ENCODE measurements at places on chromosomes 6 and 20.

- DNase-seq = no peak
Measured at GRCh38 chr6:100565439-100566104, 100.9 kb upstream of the SIM1 start.

DNA sequence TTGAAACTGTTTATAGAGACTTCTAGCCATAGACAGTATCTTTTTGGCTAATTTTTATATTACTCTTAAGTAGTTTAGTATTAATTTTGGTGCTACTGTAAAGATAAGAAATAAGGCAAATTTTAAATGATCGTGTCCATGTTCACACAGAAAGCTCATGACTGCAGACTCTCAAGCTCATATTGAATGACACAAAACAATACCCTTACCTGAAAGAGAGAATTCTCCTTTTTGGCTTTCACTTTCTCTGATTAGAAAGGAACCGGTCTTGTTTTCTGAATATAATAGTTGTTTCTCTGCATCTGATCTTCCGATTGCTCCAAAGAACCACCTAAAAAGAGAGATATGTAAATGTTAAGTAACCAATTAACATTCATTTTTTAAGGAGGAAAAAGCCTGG lies 57.0 kb downstream of the FRK start:
- DNase-seq = no peak

DNA sequence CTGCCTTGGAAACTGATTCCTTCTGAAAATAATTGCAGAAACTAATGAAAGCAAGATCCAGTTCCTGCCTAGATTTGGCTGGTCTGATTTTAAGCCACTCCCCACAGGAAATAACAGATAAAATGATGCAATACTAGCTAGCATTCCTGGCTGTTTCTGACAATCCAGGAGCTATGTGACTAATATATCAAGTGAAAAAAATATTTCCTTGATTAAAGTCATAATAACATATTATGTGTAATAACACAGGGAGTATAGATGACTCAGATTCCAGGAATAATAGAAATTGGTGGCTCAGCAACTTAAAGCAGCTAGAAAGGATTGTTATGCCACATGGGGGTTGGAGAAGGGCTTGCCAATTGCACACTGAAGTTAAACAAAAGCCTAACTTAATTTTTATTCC lies 182.7 kb upstream of the SALL4 start:
- peak; percentile 67 for DNase-seq

- DNase-seq = no peak
Measured at GRCh38 chr20:5688431-5688972, 61.7 kb upstream of the SHLD1 start.

DNA sequence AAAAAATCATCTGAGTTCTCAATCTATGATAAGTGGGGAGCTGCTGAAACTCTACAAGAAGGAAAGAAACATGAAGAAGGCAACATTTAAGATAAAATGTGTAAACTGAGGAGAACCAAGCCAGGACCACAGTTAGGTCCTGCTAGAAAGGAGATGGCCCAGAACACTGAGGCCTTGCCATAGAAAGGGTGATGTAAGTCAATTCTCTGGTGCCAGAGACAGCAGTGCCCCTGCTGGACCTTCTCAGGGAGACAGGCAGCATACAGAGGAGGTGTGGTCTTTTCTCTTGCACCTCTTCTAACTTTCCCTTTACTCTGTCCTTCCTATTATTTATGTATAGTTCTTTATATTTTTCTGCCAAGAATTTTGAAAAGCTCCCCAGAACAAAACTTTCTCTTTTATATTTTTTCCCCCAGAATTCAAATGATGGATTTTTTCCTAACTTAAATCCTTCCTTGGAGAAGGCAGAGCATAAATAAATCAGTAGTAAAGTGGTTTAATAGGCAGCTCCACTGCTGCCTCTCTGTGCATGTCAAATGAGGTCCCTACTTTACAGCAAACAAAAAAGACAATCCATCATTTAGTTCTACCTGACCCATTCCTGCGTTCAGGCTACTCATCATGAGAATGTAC lies 9.0 kb downstream of the UQCC2 start:
- no peak for DNase-seq

DNA sequence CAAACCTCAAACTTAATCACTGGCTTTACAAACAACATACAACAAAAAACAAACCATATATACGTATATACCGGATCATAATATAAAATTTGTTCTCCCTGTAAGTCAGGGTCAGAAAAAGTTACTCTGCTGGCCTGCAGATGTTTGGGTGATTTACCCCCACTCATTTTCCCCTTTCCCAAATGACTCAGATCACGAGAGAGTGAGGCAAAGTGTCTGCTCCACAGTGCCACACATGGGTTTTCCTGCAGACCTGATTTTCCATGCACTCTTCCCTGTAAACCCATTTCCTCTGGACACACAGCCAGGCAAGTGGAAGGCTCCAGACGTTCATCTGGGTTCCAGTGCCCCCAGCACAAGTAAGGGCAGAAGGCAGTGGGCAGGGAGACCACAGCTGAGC lies 23.5 kb downstream of the GFOD1 start:
- DNase-seq = no peak

DNA sequence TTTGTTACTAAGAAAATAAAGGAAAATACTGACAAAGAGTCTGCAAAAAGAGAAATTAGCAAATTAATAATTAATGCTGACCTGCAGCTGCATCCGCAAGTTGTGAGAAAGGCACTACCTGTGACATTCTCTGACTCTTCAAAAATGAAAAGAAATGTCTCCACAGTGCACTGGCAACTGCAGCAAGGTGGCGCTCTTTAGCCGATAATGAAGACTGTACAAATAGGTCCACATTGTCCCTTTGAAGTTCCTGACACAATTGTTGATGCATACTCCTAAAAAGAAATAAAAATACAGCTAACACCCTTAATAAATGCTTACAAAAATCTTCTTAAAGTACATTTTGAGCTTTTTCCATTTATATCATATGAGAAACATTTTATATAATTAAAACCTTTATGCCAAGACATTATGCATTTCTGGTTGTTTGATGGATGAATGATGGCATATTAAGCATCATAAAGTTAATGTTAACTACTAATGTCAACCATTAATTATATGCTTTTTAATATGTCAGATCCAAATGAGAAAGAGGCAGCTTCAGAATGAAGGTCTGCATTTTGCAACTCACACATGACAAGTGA lies 96.5 kb downstream of the MMS22L start:
- no peak for DNase-seq

DNA sequence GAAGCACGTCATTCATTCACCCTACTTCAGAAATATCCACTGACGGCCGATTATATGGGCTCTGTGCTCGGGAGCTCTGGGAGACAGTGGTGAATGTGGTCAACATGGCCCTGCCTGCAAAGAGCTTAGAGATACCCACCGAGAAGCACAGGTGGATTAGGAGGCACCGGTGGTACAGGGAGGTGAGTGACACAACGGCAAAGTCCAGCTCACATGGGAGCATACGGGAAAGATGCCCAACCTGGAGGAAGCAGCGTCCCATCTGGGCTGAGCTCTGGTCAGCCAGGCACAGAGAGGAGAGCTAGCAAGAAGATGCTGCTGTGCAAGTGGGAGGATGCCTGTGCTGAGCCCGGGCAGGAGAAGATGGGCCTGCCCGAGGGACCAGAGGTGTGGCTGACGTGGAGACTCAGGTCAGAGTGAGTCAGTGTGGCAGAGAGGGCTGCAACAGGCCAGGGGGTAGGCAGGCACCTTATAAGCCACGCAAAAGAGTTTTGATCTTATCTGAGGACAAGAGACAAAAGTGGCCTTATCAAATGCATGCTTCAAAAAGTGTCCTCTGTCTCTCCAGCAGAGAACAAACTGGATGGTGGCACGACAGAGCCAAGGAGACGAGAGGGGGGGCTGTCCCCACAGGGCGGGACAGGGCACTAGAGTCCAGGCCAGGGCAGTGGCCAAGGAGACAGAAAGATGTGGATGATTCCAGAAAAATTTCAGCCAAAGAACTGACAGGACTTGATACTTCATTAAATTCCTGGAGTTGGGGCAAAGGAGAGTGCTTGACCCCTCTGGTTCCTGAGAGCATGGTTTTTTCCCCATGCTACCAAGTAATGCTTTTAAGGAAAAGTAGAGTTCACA lies 214.6 kb upstream of the SNX9 start:
- DNase-seq = no peak

DNA sequence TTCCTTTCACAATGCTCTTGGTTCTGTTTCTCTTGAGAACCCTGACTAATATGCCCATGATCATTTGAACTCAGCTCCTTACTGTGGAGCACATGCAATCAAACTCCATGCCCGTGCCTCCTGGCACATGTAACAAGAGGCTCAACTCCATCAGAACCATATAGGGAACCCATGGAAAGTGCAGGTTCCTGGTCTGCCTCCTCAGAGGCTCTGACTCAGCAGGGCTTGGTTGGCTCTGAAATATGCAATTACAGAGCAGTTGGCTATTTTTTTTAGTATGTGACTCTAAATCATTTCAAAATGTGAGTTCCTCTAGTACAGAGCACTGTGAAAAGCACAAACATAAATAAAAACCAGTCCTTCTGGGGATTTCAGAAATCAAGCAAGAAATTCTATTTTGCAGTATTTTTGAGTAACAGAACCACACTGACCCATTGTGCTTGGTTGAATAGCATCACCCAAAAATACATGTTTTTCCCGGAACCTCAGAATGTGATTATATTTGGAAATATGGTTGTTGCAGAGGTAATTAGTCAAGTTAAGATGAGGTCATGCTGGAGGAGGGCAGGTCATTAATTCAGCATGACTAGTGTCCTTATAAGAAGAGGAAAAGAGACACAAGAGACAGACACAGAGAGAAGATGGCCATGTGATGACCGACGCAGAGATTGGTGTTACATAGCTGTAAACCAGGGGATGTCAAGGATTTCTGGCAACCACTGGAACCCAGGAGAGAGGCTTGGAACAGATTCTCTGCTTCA lies 13.2 kb upstream of the MAP3K4 start:
- DNase-seq = no peak

Measured in brain pericyte (primary cell).